ENCODE measurements at places on chromosomes 6 and 20. TPM values are rescaled to one million over a fixed set of nuclear protein-coding genes. Genes with fewer than 3 reads are reported as not detected.

CFB gene
- 4.7 TPM for total RNA-seq

TPBG gene
- total RNA-seq: 4.9 TPM

SLC22A16 gene
- not detected for total RNA-seq

EPPIN gene
- not detected for total RNA-seq

OOEP gene
- not detected for total RNA-seq

GRM4 gene
- 0.09 TPM for total RNA-seq

MAP3K5 gene
- 11.9 TPM for total RNA-seq
